ENCODE measurements at places on chromosomes 3 and 15.

DNA sequence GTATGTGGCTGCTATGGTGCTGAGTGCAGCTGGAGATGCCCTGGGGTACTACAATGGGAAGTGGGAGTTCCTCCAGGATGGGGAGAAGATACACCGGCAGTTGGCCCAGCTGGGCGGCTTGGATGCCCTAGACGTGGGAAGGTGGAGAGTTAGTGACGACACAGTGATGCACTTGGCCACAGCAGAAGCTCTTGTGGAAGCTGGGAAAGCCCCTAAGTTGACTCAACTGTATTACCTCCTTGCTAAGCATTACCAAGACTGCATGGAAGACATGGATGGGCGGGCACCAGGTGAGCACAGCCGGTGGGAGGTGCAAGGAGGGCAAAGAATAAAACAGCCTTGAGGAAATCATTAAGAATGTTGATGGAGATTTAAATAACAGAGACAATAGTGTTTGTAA is 2.9 kb downstream of the ADPRH start:
- peak; percentile 33 for DNase-seq

GRCh38 chr3:87797872-87798566 is 260.8 kb downstream of the CGGBP1 start:
- DNase-seq = no peak

GRCh38 chr15:101250341-101250831 is 1.5 kb downstream of the CHSY1 start:
- peak; percentile 79 for DNase-seq

DNA sequence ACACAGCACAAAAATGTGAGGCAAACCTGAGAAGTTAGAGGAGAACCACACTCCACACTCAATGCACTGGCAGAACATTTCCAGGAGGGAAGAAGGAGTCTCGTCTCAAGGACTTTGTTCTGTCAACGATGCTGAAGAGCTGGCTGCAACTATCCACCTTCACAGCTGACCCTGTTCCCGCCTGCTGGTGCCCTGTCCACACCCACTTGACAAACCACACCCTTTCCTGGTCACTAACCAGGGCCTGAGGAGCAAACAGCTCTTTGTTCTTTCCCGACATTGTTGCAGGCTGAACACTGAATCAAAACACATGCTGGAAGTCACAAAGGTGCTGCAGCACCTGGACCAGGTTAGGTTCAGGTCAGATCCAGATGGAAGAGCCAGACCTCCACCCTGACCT is 92.6 kb upstream of the ARRDC4 start:
- no peak for DNase-seq

DNA sequence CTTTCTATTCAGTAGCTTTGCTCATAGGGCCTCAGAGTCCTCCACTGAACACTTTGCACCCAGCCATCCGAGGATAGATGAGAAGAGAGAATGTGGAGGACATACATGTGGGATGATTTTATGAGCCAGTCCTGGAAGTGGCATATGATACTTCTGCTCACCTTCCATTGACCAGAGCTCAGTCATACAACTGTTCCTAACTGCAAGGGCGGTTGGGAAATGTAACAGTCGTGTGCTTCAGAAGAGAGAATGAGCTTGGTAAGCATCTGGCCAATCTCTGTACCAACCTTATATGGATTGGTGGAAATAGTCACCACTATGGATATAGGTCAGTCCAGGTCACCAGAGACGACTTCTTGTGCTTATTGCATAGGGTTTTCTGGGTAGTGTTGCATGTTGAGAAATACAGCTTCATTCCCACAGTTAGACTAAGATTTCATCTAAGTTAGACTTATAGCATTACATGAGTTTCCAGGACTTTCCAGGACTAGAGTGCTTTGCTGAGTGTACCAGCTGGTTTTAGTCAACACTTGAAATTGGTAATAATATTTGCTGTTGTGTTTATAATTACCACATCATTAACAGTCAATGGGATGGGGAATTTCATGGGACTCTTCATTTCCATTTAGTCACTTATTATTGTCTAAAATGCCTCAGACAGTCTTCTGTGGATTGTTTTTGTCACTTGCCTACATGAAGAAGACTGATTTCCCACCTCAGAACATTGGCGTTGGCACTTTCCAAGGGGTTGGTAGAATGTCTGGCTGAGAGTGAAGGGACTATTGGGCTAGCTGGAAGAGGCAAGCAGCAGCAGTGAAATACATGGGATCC is 214.5 kb upstream of the ROPN1 start:
- DNase-seq = no peak

GRCh38 chr15:83571820-83572707 is 81.9 kb upstream of the ADAMTSL3 start:
- DNase-seq = peak; percentile 30

All from bronchial epithelial cell (primary cell).